Activated naive CD4-positive, alpha-beta T cell treated with anti-CD3 and anti-CD28 coated beads, Interleukin-2, amount 50 U/mL, for 16 hours (primary cell): ENCODE measurements at places on chromosomes 7 and 10.

- DNase-seq, result no peak
These were observed 2.6 kb upstream of the TNS3 start for GRCh38 chr7:47584536-47584895.

DNA sequence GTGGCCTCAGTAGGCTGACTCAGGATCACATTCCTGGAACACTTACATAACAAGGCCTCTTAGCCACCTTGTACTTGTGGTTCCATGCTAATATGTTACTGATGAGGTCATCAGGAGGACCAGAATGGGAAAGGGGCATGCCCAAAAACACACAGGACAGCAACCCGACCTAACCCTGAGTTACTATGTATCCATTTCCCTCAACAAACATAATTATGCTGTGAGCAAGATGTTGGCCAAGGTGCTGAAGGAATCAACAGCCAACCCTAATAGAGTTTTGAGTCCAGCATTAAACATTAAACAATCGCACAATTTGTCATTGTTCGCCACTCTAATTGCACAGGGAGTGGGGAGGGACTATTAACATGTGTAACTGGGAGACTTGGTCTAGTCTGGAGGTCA is 129.4 kb downstream of the PLPP4 start:
- DNase-seq, result no peak

GRCh38 chr7:73395538-73396503 is 37.8 kb upstream of the FZD9 start:
- DNase-seq, result no peak

GRCh38 chr10:76350583-76350982 is 919.2 kb downstream of the LRMDA start:
- no peak for DNase-seq

DNA sequence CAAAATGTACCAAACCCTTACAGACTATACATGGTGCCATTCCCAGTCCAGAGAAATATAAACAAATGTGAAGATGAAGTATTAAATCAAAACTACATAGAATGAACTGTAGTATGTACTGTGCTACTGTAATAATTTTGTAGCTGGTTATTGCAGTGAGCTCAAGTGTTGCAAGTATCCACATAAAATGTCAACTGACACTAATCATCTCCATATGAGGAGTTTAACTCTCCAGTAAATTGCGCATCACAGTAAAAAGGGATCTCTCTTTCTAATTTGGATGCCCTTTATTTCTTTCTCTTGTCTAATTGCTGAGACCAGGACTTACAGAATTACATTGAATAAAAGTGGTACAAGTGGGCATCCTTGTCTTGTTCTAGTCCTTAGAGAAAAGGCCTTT is 165.5 kb downstream of the CPED1 start:
- DNase-seq, result no peak

DNA sequence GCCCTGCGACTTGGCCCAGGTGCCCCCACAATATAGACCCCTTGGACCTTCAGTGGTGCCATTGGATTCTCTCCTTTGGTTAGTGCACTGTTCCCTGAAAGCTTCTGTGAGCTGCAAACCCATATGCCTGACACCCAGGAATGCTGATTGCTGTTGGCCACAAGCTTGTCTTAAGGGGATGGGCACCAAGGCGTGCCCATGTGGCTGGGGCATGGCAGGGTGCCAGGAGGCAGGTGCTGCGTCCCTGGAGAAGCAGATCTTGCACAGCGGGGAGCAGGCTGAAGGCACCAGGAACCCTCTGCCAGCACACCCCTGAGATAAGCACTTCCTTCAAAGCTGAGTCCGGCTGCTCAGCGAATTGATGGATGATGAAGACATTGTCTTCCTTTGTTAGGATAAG is 411.8 kb downstream of the SDK1 start:
- no peak for DNase-seq

DNA sequence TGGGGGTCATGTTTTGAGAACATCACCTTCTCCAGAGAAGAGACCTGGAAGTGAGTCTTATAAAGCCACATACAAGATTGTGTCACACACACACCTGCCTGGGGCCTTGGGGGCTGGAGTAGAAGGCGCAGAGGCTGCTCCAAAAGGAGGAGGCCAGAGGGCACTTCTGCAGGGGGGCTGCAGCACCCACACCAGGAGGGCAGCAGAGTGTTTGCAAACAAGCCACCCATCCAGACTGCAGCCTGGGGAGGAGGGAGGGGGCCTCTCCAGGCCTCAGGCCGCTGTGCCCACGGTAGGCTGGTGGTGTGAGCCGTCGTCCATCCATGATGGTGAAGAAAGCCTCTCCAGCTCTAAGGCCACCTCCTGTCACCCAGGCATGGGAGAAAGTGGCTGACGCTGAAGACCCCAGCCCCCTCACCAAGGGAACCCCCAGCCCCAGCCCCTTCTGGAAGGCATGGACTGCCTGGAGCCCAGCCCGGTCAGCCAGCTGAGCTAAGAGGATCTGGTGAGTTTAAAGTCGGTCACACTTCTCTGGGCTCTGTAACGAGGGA is 77.5 kb downstream of the FOXL3 start:
- DNase-seq, result no peak

- no peak for DNase-seq
These were observed 95.8 kb downstream of the SEC61G start for GRCh38 chr7:54663186-54663585.

- DNase-seq, result no peak
These were observed 127.7 kb downstream of the ITIH5 start for GRCh38 chr10:7538970-7539654.

- no peak for DNase-seq
These were observed 128.9 kb downstream of the AMPH start for GRCh38 chr7:38502289-38502688.

DNA sequence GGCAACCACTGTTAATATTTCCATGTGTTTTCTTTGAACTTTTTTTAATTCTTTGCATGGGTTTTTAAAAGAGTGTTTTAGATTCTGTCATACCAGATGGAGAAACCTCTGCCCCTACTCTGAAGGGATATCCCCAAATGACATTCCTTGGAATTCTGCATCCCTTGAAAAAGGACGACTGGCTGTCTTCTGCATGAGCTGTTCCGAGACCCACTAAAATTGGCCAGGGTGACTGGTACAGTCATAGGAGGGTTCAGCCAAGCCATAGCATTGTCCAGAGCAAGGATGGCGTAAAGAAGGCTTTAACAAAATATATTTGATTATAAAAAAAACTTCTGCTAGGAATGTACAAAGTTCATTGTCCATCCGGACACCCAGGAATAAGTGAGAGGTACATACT is 952.9 kb downstream of the NRG3 start:
- no peak for DNase-seq

- DNase-seq, result no peak
These were observed 67.8 kb downstream of the FRMD4A start for GRCh38 chr10:14262836-14263425.

DNA sequence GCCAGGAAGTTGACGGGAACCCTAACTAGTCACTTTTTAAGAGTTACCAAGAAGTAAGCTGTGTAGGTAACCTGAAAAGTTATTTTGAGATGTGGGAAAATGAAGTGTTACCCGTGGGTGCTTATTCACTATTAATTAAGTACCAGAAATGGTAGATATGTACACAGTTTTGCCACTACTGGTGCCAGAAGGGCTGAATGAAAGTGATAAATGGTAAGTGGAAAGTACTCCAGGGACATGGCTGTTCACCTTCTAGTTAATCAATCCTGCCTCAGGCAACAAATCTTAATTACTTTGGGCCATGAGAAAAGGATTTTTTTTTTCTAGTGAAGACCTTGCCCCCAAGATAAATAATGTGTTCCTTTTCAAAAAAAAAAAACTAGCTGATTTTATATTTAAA is 15.8 kb downstream of the NET1 start:
- no peak for DNase-seq

GRCh38 chr10:18104223-18104872 is 35.9 kb upstream of the CACNB2 start:
- peak; percentile 46 for DNase-seq

GRCh38 chr10:44193166-44193565 is 191.7 kb downstream of the CXCL12 start:
- no peak for DNase-seq

DNA sequence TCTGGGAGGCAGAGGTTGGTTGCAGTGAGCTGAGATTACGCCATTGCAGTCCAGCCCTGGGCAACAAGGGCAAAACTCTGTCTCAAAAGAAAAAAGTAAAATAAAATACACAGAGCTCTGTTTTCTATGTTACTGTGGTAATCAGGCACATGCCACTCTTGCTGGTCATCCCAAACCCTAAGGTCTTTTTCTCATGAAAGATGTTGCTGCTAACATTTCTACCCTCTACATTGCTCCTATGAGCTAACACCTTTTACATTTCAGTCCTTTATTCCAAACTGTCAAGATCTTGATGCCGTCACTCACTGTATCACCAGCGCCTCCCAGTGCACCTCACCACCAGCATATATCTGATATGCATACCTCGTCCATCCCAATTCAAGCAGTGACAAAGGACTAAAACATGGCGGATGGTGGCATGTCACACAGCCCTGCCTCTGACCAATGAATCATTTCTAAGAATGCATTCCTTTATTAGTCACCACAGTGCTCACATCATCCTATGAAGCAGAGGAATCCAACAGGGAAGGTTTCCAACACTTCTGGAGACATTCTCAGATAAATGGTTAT is 4.3 kb downstream of the DAGLB start:
- DNase-seq, result no peak

GRCh38 chr7:78169992-78170391 is 371.4 kb downstream of the PHTF2 start:
- DNase-seq, result no peak

GRCh38 chr7:30906515-30907240 is 5.0 kb upstream of the AQP1 start:
- DNase-seq, result no peak

- DNase-seq, result no peak
These were observed 47.4 kb downstream of the GPR37 start for GRCh38 chr7:124718032-124718766.

GRCh38 chr10:101639141-101639900 is 51.2 kb downstream of the DPCD start:
- no peak for DNase-seq

DNA sequence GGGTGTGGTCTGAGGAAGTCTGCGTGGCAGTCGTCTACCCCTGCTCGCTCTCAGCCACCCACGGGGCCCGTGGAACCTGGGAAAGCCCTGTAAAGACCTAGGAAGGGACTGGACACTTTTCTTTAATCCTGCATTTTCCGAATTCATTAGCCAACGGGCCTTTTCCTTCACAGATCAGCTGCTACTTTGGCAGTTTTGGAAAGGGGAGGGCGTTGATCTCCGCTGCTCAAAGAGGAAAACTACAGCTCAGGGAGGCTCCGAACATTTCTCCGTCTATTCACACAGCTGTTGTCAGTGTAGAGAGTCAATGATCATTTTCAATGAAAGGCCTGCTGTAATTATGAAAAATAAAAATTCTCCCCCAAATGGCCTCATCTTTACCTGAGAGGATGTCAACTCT is 450.1 kb upstream of the MKI67 start:
- DNase-seq, result no peak

DNA sequence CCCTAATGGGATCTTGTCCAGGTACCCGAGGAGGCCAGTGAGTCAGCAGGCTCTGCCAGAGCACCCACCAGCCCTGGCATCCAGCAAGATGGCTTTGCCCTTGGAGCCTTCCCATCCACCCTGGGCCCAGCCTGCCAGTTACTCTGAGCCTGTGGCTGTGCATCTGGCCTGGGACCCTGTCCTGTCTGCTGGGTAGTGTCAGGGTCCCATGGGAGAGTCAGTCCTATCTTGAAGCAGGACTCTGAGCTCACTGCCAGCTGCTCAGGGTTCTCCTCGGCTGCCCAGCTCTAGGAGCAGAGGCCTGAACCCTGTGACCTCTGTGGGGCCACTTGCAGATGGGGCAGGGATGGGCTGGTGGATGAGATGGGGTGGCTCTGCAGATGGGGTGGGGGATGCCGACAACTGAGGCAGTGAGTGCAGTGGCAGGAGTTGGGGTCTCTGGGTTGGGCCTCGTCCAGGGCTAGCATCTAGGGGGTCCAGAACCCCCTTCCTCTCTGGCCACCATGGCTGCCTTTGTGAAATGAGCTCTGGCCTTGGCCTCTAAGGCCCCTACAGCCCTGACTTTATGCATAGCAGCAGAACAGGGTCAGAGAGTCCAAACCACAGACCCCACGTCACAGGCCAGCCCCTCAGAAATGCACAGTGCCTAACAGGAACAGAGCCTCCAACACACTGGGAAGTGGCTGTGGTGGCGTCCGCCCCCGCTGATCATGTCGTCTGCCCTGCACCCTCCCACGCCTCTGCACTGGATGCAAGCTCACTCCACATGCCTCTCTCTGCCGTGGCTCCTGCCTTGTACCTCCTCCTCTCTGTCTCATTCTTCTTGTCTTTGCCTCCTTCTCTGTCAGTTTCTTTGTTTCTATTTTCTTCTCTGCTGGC is 88.1 kb upstream of the RET start:
- no peak for DNase-seq

DNA sequence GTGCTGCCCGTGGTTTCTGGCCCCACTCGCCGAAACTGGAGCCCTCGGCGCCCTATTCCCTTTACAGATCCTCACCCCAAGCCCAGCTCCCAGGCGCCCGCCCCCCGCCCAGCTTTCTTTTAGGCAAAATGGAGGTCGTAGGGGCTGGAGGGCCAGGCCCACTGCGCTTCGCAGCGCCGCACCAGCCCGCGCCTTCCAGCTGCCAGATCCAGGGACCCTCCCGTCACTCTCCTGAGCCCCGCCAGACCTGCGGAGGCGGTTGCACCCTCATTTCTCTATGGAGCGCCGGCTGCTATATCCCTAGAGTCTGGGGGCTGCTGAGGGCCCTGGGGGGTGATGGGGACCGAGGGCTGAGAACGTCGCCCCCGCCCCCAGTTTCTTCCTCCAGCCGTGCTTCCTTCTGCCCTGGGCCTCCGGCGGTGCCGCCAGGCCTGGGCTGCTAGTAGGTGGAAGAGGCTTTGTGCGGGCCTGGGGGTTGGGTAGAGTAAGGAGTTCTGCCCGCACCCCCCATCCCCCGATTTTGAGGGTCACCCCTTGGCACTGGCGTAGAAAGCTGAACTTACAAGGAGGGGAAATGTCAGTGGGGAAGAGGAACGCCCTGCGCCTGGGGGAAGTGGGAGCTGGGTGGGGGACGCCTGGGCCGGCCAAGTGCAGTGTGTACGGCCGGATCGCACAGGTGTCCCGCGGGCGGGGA is 1.0 kb downstream of the GNB2 start:
- peak; percentile 41 for DNase-seq

GRCh38 chr10:108204528-108205305 is 1040.2 kb upstream of the SORCS1 start:
- no peak for DNase-seq

GRCh38 chr10:12445701-12446334 is 96.5 kb downstream of the CAMK1D start:
- no peak for DNase-seq

DNA sequence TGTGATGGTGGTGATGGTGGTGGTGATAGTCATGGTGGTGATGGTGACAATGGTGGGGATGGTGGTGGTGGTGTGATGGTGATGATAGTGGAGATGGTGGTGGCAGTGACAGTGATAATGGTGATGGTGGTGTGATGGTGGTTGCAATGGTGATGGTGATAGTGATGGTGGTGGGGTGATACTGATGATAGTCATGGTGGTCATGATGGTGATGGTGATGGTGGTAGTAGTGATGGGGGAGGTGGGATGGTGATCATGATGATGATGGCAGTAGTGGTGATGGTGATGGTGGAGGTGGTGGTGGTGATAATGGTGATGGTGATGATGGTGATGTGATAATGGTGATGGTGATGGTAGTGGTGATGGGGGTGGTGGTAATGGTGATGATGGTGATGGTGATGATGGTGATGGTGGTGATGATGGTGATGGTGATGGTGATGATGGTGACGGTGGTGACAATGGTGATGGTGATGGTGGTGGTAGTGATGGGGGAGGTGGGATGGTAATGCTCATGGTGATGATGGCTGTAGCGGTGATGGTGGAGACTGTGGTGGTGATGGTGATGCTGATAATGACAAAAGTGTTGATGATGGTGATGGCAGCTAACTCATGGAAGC is 4.7 kb upstream of the PWWP2B start:
- no peak for DNase-seq

- DNase-seq, result no peak
These were observed 29.0 kb downstream of the PDGFA start for GRCh38 chr7:490461-491291.
